CD4-positive, alpha-beta memory T cell (primary cell): ENCODE measurements at places on chromosomes 11 and 22.

DNA sequence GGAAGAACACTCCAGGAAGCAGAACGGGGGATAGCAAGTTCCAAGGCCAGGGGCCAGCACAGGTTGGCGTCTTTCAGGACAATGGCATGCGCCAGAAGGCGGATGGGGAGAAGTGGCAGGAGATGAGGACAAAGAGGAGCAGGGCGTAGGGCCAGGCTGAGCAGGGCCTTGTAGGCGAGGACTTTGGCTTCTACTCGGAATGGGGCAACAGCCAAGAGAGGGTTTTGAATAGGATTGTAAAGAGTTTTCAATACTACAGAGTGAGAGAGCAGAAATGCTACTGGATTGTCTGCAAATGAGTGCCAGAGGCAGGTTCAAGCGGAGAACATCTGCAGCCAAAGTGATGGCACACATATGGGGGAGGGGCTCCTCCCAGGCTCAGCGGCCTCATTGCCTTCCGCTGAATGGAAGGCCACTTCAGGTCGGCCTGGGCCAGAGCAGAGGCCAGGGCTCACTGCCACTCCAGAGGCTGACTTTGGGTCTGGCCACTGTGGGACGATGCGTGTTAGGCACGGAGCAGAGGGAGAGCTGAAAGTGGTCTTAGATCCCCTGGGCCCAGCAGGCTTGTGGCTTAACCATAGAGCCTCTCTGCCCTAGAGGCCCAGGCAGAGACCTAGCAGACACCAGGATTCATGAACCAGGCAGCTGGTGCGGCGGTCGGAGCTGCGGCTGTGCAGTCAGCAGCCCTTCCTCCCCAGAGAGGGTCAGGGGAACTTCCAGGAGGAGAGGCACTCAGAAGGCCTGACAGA lies 118.2 kb downstream of the DSCAML1 start:
- no peak for DNase-seq

GRCh38 chr11:3341298-3341697 lies 37.6 kb downstream of the ZNF195 start:
- peak; percentile 55 for DNase-seq

DNA sequence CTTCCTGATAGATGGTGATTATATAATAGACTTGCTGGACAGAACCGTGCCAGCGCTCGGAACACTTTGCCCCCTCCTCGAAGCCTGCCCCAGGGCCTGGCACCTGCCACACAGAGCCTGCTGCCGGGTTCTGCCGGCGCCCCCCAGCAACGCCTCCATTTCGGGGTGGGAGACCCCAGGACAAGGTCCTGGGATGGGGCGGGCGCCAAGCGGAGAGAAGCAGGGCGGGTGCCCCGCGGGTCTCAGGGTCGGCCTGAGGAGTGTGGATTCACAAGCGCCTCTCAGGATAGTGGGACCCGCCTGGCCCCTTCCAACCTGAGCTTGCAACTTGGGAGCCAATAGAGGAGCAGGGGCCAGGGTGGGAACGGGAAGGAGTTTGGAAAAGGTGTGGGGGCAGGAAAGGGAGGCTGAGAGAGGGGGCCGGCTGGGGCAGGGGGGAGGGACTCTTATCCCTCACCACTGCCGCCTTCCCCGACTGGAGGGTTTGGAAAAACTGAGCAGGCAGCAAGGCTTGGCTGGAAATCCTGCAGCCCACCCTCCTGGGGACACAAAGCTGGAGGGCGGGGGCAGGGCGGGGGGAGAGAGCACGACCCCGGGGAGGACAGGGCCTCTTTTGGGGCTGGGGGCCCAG lies 3.3 kb upstream of the BCL9L start:
- DNase-seq, result peak; percentile 47

- DNase-seq, result no peak
These were observed 384.8 kb downstream of the TENM4 start for GRCh38 chr11:79055856-79056631.

DNA sequence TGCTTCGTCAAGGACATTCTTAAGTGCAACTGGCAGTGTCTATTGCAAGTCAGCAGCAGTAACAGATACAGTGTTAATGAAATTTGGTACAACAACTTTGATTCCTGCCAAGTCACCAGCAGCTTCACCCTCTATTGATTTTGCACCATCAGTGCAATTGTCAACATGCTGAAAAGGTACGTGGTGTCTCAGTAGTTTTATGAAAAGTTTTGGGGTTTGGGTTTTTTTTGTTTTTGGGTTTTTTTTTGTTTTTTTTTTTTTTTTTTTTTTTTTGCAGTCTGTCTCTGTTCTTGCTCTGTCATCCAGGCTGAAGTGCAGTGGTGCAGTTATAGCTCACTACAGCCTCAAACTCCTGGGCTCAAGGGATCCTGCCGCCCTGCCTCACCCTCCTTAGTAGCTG lies 19.1 kb upstream of the GRIK4 start:
- DNase-seq, result no peak

- DNase-seq, result no peak
These were observed 54.9 kb downstream of the MPPED1 start for GRCh38 chr22:43466710-43467109.

DNA sequence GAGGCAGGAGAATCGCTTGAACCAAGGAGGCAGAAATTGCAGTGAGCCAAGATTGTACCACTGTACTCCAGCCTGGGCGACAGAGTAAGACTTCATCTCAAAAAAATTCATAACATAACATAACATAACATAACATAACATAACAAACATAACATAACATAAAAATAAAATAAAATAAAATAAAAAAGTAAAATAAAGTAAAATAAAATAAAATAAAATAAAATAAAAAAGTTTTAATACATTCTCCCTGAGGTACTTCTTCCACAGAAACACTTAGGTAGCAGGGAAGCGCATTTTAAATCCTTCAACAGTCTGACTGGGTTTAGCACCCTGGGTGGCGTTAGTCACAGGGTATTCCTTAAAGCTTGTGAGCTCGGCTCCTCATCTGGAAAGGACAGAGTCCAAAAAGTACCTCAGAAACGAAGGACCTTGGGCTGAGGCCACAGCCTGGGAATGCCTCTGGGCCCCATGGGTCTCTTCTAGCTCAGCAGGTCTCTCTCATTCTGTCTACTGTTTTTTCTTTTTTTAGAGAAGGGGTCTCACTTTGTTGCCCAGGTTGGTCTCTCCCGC lies 41.7 kb downstream of the MICAL3 start:
- no peak for DNase-seq

DNA sequence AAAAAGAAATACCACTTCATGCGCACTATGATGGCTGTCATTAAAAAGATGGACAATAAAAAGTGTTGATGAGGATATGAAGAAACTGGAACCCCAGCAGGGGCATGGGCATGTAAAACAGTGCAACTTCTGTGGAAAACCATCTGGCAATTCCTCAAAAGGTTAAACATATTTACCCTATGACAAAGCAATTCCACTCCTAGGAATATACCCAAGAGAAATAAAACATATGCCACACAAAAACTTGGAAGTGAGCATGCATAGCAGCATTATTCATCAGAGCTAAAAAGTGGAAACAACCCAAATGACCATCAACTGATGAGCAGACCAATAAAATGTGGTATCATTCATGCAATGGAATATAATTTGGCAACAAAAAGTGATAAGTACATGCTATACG lies 50.1 kb downstream of the LRRC32 start:
- DNase-seq, result no peak

DNA sequence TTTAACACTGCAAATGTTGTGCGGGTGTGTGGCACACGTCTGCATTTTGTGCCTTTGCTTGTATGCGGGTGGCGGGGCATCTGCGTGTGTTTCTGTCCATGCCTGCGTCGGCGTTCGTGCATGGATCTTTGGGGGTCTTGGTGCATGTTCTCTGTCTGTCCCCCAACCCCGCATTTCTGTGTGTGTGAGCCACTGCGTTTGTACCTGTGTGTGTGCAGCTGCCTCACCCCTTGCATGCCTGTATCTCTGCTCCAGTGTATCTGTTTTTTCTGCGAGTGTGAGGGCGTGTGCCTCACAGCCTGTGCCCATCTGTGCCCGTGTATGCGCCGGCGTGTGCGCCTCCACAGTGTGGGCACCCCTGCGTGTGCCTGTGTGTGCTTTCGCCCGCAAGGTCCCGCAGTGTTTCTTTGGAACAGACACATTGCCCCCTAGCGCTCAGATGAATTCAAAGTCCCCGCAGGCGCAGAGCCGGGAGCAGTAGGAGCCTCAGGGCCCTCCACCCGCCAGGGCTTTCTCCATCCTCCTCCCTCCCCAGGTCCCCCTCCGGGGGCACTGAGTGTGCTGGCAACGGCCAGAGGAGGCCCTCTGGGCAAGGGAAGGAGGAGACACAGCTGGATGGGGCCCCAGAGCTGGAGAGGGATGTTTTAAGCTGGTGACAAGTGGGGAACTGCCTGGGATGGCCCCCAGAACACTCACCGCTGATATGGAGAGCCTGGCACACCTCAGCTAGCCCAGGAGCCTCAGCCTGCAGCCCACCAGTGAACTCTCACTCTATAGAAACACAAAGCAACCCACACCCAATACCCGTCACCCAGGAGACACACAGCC lies 3.1 kb upstream of the MN1 start:
- peak; percentile 37 for DNase-seq
